ENCODE measurements at places on chromosomes 2 and 18. TPM values are rescaled to one million over a fixed set of nuclear protein-coding genes. Genes with fewer than 3 reads are reported as not detected.

SLC23A3 gene
- 0.75 TPM for total RNA-seq

GALNT5 gene
- 2.4 TPM for total RNA-seq

NPC1 gene
- 134 TPM for total RNA-seq

SLC19A3 gene
- total RNA-seq, result 2.1 TPM

VWA3B gene
- total RNA-seq, result 0.12 TPM

RBM44 gene
- 0.09 TPM for total RNA-seq

PSMD1 gene
- 111 TPM for total RNA-seq

TMEM163 gene
- 0.06 TPM for total RNA-seq

CXCR2 gene
- total RNA-seq, result not detected

MZT2A gene
- total RNA-seq, result 117 TPM

KIF3C gene
- total RNA-seq, result 45.4 TPM

SP9 gene
- total RNA-seq, result 2.0 TPM

CHRND gene
- 0.09 TPM for total RNA-seq

KIAA2012 gene
- not detected for total RNA-seq

ANKRD23 gene
- 1.4 TPM for total RNA-seq

Measured in A549 treated with dexamethasone at 1 μM for 4 hours (cell line).